ENCODE measurements at places on chromosomes 16 and 17. TPM values are rescaled to one million over a fixed set of nuclear protein-coding genes. Genes with fewer than 3 reads are reported as not detected.

DRC3 gene
- 1.2 TPM for total RNA-seq

CYGB gene
- total RNA-seq: 24.4 TPM

BIRC5 gene
- total RNA-seq: 18.4 TPM

CDH11 gene
- 880 TPM for total RNA-seq

CCP110 gene
- total RNA-seq: 13.4 TPM

MED31 gene
- total RNA-seq: 7.2 TPM

DHRS7C gene
- not detected for total RNA-seq

GNGT2 gene
- total RNA-seq: not detected

ZSCAN10 gene
- total RNA-seq: not detected

ACSM2A gene
- not detected for total RNA-seq

Data from smooth muscle cell of the pulmonary artery (primary cell).